Natural killer cell treated with Interleukin-12 subunit alpha and Interleukin-12 subunit beta and Interleukin-15 and Interleukin-18, amount 100 ng/mL, for 72 hours (primary cell): ENCODE measurements at places on chromosomes 6 and 20.

GRCh38 chr6:161373905-161374451 lies 100.1 kb upstream of the AGPAT4 start:
- DNase-seq, result no peak

- DNase-seq, result no peak
Observed at GRCh38 chr6:24699521-24700359, 19.2 kb downstream of the C6orf62 start.

DNA sequence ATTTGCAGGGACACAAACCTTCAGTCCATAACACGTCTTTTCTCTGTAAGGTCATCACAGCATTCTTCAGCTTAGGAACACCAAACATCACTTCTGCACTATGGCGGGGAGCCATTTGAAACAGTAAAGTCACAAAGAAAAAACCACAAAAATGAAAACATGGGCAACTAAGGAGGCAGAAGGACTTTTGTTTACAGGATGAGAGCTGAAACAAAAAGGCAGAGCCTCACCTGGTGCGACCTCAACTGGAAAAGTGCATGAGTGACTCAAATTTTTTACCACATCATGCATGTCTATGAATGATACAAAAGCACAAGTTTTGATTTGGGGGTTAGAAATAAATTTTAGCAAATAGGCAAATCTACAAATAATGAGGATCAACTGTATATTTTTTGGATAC lies 68.2 kb upstream of the TNFAIP3 start:
- no peak for DNase-seq

GRCh38 chr20:36248836-36249235 lies 12.6 kb downstream of the AAR2 start:
- DNase-seq, result no peak

DNA sequence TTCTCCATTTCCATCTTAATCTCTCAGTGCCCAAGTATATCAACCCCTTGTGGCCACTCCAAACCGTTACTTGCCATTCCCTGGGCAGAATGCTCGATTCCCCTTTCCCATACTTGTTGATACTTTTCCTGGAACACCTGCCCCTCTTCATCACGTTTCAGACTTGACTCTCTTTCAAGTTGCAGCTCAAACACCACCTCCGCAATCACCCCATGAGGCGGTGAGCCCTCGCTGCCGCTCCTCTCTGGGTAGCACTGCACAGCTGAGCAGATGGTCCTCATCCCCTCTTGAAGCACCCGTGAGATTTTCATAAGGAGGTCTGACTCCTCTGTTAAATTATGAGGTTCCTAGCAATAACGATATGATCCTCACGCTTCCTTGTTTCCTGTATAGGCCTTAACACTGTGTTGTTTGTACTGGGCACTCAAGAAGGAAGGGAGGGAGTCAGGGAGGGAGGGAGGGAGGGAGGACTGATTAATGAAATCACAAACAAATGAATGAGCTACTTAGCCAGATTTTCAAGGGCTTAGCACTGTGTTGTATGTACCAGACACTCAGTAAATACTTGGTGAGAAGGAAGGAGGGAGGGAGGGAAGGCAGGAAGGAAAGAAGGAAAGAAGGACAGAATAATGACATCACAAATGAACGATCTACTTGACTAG lies 8.0 kb upstream of the UQCC2 start:
- DNase-seq, result no peak

DNA sequence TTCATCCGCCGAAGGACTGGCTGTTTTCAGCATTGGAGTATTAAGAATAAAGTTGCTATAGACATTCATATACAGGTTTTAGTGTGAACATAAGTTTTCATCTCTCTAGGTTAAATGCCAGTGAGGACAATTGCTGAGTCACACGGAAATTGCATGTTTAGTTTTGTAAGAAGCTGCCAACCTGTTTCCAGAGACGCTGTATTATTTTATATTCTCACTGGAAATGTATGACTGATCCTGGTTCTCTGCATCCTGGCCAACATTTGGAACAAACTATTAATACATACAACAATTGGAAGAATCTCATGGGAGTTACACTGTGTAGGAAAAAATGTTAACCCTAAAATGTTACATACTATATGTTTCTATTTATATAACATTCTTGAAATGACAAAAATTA lies 16.7 kb upstream of the TGM6 start:
- no peak for DNase-seq

- no peak for DNase-seq
Observed at GRCh38 chr6:167398214-167399050, 73.5 kb downstream of the TTLL2 start.

DNA sequence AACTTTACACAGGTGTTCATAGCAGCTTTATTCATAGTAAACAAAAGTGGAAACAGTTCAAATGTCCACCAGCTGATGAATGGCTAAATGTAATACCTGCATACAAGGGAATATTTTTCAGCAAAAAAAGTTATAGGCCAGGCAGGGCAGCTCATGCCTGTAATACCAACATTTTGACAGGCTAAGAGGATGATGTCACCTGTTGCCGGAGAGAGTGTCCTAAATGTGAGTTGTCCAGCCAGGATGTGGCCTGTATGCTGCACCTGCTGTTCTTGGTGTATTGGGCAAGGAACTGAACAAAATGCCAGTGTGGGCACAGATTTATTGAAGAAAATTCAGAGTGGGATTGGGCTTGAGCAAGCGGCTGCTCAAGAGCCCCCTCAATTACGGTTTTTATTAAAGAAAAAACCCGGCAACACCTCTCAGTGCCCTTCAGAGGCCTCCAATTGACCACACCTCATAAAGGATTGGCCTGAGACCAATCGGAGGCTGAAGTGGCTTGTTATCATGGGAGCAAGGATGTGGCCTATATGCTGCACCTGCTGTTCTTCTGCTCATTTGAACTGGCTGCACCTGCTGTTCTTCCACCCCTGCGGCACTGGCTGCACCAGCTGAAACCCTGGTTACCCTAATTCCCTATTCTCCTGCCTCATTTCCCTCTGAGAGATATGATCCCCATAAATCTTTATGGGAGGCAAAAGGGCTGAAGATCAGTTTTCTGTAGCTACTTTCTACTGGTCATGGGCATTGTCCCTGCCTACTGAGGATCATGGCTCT lies 164.3 kb upstream of the PROKR2 start:
- no peak for DNase-seq

GRCh38 chr6:40355532-40355931 lies 231.6 kb downstream of the LRFN2 start:
- DNase-seq, result no peak

GRCh38 chr6:13696226-13696625 lies 15.4 kb downstream of the RANBP9 start:
- no peak for DNase-seq

DNA sequence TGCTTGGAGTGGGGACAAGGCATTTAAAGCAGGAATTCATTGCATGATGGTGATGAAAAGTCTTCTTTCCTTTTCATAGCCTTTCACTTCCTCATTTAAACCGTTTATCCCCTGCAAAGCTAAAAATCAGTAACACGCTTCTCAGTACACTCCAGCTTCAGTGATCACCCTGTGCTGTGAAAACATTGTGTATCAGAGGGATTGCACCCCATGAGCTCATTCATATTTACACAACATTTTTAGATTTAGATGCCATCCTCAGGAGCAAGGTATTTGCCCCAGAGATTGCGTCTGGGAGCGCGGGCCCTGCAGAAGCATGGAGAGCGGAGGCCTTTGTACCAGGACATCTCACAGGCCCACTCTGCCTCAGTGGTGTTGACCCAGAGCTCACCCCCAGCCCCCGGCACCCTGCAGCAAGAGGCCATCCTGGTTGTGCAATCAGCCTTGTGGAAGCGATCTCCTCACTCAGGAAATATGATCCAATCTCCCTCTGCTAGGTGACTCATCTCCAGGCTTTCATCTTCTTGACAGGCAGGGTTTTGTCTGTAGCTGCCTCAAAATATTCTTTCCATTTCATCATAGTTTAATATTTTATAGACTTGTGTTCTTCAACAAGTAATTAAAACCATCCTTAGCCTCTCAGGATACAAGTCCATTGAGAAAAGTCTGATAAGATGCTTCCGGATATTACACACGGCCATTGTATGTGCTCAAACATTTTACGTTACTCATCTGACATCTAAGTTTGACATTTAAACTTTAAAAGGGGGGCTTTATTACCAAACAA lies 38.9 kb upstream of the THBS2 start:
- DNase-seq, result no peak

- no peak for DNase-seq
Observed at GRCh38 chr6:160931378-160932310, 59.9 kb upstream of the MAP3K4 start.

DNA sequence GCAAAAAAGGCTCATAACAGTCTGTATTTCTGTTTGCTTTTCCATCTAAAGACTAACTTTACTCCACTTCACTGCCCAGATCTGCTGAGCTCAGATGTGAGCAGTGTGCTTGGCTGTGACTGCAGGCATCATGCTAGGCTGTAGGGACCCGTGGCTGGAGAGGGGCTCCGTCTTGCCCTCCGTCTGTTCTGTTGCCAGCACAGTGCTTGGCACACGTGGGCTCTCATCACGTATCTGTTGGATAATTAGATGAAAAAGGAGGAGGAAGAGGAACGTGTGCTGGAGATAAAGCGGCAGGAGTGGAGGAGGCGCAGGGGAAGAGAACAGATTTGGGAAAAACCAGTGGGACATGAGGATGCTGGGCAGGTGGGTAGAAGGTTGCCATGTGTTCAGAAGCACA lies 57.6 kb upstream of the IER3 start:
- DNase-seq, result no peak

- no peak for DNase-seq
Observed at GRCh38 chr6:121351916-121352315, 17.6 kb upstream of the TBC1D32 start.

DNA sequence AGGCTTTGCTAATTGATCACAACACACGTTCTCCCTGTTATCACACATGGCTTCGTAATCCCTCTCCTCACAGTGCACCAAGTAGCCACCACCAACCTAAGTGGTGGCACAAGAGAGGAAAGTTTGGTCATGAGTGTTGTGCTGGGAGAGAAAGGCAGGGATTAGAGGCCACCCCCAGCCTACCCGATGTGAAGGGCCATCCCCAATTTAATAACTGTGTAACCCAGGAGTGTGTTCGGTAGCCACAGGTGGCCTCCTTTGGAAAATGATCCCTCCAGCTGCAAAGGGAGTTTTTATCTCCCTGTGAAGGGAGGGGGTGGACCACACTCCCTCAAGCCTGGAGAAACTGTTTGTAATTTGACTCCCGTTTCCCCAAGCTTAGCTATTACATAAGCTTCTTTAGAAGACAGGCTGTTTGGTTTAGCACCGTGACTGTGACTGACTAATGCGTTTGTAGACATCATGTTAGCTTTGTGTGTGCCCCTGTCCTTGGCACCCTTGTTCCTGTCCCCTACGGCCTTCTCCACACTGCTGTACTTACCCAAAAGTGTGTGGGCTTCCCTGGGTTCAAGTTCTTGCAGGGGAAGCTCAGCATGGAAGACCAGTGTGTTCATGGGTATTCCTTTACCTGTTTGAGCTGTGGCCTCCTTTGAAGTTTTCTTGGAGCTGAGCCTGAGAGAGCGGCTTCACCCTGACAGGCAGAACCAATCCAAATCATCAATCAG lies 20.6 kb downstream of the PPP1R16B start:
- no peak for DNase-seq
